OCI-LY7 (cell line): ENCODE measurements at places on chromosomes 2 and 18. TPM values are rescaled to one million over a fixed set of nuclear protein-coding genes. Genes with fewer than 3 reads are reported as not detected.

The ERMN gene
- total RNA-seq: 2.1 and 3.7 TPM in 2 replicates

The SERPINB5 gene
- not detected in 2 replicates for total RNA-seq

GRCh38 chr2:3779496-3780049 lies 76.2 kb downstream of the DCDC2C start:
- no peak for DNase-seq

- no peak for DNase-seq
These were observed 71.1 kb downstream of the BIRC6 start for GRCh38 chr2:32427672-32428610.

DNA sequence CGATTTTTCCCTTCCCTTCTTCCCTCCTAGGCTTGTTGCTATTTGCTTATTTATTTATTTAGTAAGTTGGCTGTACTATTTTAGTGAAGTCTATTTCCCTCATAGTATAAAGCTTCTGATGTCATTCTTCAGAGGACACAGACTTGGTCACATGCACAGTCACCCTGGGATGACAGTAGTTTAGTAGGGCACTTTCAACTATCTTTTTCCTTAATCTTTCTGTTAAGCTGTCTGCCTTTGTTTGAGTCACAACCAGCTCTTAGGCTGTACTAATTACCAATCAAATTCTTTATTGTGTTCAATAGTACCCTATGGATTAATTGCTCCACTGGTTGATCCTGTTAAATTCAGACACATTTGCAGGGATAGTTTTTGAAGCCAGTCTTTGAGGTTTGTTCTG lies 26.9 kb upstream of the RAB31 start:
- no peak for DNase-seq

- no peak for DNase-seq
These were observed 132.3 kb upstream of the TNP1 start for GRCh38 chr2:216992056-216992675.

DNA sequence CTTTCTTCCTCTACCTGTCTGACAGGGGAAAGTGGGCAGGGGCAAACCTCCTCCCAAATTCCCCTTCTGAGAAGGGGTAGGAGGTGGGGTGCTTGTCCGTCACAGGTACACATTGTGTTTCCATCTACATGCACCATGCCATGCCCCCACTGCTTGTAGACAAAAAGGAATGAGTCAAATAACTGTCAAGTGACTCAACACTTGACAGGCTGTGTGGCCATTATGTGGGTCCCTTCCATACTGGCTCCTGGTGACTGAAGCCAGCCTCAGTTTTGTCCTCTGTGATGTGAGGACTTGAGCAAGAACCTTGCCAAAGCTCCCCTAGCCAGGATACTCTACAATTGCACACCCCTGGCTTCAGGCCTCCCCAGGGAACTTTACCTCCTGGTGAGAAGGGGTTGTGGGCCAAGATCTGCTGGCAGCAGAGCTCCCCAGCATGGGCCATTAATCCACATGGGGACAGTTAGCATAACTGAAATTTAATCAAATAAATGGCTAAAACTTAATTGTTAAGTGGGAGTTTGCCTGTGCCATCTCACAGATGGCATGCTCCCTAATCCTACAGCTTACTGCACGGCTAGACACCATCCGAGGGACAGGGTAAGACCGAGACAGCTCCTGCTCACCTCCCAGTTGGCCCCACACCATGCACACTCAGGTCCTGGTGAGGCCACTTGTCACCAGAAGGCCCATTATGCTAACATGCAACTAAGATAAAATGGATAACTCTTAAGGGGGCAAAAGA lies 140.2 kb downstream of the BCL11A start:
- DNase-seq: no peak

- no peak for DNase-seq
These were observed 19.9 kb upstream of the TMEM131 start for GRCh38 chr2:98015671-98016070.

- DNase-seq: no peak
These were observed 194.7 kb upstream of the HS6ST1 start for GRCh38 chr2:128513116-128513960.

The IL37 gene
- total RNA-seq: 0.63 TPM in 1 of 2 replicates, not detected in the other

DNA sequence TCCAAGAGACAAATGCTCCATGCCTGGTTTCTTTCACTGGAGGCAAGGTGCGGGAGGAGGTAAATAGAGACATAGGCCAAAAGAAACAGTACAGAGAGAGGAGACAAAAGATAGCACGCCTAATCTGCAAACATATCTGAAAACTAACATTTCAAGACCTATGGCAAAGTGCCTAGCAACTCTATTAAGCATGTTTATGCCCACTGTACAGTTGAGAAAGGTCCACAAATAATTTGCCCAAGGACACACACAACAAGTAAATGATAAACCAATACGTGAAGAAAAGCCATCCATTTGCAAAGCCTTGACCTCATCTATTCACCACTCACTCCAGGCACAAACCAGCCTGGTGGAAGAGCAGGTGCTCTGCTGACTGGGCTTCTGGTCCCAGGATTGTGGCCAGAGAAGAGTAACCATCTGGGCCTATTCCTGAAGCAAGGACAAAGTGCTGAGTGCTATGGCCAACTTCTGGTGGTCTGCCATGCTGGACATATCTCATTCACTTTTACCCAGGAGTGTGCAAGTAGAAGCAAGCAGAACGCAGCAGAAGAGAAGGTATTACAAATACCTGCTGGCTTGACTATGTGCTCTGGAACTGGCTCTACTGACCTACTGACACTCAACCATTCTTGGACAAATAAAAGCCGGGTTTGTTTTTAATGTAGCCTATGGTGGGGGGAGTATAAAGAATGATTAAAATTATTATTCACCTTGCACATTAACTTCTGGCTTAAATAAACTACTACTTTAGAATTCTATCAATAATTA lies 25.3 kb downstream of the TMEM131 start:
- no peak for DNase-seq

DNA sequence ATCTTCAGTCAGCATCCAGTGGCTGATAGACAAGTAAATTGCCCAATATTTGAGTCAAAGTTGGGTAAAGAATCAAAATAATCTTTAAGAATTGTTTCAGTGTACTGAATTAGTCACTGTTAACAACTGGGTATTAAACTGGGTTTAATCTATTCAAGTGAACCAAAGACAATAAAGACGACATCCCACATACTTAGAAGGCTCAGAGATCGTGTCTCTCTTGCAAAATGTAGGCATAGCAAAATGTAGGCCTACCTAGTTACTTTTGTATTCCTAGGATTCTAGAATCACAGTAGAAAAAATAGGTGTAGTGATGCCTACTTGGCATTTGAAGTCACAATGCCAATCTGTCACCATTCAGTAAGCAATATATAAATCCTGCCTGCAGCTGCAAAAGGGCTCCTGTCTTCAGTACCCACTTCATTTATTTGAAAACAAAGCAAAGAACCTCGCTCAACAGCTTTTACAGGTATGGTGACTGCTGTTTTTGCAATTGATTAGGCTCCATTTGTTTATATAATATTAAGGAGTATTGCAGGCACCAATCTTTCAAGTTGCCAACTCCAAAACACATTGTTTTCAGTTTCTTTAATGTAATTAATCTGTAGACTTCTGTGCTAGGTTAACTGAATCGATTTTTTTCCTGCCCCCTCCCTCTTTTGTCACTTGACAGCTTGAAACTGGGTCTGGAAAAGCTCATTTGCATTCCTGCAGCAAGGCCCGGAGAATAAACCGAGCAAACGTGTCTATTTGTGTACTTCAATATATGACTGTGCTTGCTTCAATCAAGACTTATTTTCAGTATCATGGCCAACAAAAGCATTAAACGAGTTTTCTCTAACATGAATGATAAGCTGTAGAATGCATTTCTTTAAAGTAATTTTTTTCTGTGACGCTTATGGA lies 1074.9 kb downstream of the TDRD15 start:
- DNase-seq: no peak

The SLC5A6 gene
- total RNA-seq: 47.9 and 60.1 TPM in 2 replicates

The GPAT2 gene
- not detected in 2 replicates for total RNA-seq

DNA sequence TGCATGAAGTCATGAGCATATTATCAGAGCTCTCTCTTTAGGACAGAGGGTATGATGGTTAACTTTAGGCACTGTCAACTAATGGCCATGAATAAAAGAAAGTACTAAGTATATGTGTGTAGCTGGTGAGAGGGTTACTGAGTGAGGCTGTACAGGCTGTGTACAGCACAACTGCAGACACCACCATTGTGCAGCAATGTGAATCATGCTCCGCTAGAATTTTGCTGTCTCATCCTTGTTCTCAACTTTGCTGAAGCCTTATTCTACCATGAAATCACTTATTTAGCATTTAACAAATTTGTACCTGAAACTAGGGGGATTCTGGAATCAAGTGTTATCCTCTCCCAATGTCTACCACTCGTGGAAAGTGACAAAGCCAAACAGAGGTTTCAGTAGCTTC lies 414.9 kb downstream of the PLCL1 start:
- DNase-seq: no peak

DNA sequence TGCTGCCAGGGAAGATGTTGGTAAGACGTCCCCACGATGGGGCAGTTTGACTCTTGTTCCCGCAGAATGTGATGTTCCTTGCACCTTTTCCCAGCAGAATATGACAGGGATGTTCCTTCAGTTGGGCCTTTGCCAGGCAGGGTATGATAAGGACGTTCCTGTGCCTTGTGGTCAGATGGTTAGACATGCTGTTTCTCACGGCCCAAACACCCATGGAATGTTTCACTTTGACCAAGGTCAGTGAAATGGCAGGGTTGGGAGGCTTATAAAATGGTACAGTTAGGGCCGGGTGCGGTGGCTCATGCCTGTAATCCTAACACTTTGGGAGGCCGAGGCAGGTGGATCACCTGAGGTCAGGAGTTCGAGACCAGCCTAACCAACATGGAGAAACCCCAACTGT lies 40.3 kb upstream of the YPEL5 start:
- DNase-seq: no peak

The STPG4 gene
- 0.68 and 0.72 TPM in 2 replicates for total RNA-seq

The CMPK2 gene
- 0.72 and 0.99 TPM in 2 replicates for total RNA-seq

DNA sequence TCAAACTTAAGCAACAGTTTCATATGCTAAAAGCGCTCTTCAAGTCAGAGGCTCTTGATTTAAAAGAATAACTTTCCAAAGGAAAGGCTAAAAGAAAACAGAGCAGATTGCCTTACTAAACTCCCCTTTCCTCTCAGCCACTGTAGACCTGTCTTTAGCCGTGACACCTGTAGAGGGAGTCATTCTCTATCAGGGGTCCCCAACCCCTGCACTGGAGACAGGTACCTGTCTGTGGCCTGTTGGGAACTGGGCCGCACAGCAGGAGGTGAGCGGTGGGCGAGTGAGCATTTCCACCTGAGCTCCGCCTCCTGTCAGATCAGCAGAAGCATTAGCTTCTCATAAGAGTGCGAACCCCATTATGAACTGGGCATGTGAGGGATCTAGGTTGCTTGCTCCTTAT lies 9.6 kb downstream of the SLC14A1 start:
- DNase-seq: no peak

GRCh38 chr18:22932885-22933205 lies 283 bp upstream of the RBBP8 start:
- DNase-seq: no peak

DNA sequence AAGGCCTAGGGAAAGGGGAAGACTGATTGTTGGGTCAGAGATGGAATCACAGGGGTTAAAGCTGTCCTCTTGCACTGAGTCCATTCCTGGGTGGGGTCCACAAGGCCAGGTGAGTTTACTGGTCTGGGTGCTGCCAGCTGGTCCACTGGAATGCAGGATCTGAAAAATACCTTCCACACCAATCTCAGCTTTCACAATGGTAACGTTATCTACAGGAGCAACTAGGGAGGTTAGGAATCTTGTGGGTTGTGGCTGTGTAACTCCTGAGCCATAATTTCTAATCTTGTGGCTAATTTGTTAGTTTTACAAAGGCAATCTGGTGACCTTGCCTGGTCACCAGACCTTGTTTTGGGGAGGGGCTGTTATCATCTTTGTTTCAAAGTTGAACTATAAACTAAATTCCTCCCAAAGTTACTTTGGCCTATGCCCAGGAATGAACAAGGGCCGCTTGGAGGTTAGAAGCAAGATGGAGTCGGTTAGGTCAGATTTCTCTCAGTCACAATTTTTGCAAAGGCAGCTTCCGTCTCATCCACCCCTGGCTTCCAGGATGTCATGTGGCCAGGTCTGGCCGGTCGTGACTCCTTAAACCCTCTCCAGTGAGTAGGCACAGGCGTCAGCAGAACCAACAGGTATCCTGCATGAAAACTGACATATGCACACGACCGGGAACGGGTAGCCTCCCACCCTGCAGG lies 123.3 kb upstream of the SH3BP4 start:
- DNase-seq: no peak

DNA sequence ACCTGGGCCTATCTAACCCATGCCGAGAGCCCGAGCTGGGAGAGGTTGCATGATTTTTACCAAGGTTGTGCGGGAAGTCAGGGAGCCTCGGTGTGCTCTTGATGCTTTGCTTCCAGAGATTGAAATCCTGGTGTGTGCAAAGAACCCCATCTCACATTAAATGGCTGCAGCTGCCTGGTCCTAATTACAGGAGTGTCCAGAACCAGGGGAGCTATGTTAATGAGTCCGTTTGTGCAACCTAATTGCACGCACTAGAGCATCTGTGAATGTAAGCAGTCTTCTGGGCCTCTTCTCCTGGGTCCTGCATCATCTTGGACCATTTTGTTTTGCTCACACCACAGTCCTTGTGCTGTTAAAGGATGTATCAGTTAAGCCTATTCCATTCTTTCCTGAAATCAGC lies 263.8 kb downstream of the AGAP1 start:
- DNase-seq: no peak
